ENCODE measurements at places on chromosomes 3 and 15.

- DNase-seq: no peak
Observed at GRCh38 chr3:169948559-169949448, 17.8 kb upstream of the SEC62 start.

- peak; percentile 57 for DNase-seq
Observed at GRCh38 chr15:92809880-92810361, 90.2 kb upstream of the CHD2 start.

GRCh38 chr3:103158183-103158582, 723.4 kb downstream of the ZPLD1 start:
- no peak for DNase-seq

DNA sequence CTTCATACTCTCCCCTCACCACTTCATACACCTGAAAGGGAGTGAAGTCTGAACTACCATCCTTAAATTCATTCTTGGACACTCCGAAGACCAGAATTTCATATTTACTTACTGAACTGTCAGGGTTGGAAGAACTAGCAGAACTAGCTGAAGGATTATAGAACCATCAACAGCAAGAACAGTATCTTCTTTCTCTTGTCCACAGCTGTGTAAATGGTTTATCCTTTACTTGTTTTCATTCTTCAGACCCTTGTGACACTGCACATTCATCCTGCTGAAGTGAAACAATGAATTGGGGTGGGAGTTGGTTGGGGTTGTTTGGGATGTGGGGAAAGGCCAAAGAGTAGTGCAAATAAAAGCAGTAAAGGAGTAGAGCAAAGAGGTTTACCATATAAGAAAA, 350.9 kb downstream of the ZIC1 start:
- DNase-seq: no peak

GRCh38 chr15:101805605-101806345, 2.5 kb downstream of the OR4F6 start:
- DNase-seq: no peak

- DNase-seq: no peak
Observed at GRCh38 chr15:91329914-91330313, 229.9 kb downstream of the SV2B start.

Measured in left hindlimb (tissue), 1 donor.